ENCODE measurements at places on chromosomes 11 and 22. TPM values are rescaled to one million over a fixed set of nuclear protein-coding genes. Genes with fewer than 3 reads are reported as not detected.

Gene CLCF1
- total RNA-seq = 8.9 TPM

Gene RASL10A
- total RNA-seq = 0.41 TPM

DNA sequence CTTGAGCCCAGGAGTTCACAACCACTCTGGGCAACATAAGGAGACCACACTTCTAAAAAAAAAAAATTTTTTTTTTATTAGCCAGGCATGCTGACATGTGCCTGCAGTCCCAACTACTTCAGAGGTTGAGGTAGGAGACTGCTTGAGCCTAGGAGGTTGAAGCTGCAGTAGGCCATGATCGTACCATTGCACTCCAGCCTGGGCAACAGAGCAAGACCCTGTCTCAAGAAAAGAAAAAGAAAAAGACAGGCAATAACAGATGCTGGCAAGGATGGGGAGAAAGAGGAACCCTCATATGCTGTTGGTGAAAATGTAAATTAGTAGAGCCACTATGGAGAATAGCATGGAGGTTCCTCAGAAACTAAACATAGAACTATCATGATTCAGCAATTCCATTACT, 64.8 kb downstream of the PAK1 start:
- H3K4me1 ChIP-seq = peaks cover 33% of the 10 kb centered on the region
- H3K27me3 ChIP-seq = no peaks in the 10 kb centered on the region
- no peak for DNase-seq
- H3K4me3 ChIP-seq = no peak overlapping the region
- no peaks in the 10 kb centered on the region for H3K36me3 ChIP-seq

DNA sequence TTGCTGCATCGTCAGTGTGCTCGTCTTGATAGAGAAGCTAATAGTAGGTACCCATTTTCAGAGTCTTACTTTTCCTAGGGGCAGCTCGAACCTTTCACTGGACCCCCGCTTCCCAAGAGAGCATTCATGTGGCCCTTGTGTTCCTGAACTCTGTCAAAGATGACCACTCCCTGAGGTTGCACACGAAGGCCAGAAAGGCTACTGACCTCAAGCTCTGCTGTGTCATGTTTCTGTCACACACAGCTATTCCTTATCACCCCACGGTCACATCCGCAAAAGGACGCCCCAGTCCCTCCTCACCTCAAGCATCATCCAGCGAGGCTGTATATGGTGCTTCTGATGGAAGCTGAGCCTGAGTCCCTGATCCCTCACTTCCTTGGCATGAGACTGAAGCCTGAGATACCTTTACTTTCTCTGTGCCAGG, 171.5 kb downstream of the LDLRAD3 start:
- no peak overlapping the region for H3K4me3 ChIP-seq
- DNase-seq = no peak
- no peaks in the 10 kb centered on the region for H3K4me1 ChIP-seq
- no peak overlapping the region for H3K27ac ChIP-seq

DNA sequence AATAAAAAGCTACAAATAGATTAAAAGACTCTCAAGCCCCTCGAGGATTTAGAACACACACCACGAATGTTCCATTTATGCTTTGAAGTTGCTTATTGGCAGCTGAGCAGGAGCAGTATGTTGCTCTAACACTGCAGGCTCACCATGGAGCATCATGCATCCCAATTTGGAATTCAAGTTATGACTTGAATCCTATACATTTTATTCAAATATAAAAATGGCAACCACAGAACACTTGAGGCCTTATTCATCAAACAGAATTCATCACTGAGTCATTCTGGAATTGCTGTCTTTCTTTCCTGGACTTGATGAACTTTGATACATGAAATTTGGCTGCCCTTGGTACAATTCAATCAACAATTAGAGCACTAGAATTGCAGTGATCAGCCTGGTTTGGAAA, 24.5 kb upstream of the BLID start:
- H3K36me3 ChIP-seq = no peaks in the 10 kb centered on the region
- no peak for DNase-seq
- no peak overlapping the region for H3K27ac ChIP-seq

DNA sequence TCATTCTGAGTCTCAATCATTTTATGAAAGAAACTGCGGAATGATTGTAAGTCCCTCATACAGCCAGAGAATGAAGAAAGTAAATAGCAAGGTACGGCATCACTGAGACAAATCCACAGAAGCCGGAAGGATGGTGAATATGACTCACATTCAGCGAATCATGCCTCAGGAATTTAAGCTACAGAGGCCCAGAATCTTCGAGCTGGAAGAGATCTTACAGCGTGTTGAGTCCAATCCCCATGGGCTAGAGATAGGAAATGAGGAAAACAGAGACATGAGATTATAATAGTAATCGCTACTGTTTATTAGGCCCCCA, 173.2 kb downstream of the KIF18A start:
- no peak overlapping the region for H3K27ac ChIP-seq
- no peaks in the 10 kb centered on the region for H3K4me1 ChIP-seq
- no peaks in the 10 kb centered on the region for H3K27me3 ChIP-seq
- DNase-seq = no peak
- H3K4me3 ChIP-seq = no peak overlapping the region
- H3K36me3 ChIP-seq = no peaks in the 10 kb centered on the region
